ENCODE measurements at places on chromosomes 3 and 15.

DNA sequence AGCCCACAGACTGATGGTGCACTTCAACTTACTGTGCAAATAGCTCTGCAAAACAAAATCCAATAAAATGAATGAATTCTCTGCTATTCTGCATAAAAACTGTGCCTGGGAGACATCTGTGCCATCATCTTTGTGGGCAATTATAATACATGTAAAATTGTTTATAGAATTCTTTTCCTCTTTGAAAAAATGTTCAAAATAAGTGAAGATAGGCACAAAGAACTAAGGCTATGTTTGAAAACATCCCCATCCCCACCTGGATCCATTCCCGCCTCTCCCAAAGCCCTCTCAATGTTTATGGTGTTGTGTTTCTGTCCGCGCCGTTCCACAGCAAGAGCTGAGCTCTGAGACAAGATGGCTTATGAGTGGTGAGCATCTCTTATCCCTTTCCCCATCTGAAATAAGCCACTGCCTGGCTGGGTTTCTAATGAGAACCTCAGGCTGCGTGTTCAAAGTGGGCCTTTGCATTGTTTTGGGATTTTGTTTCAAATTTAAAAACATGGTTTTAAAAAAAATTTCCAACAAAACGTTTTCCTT, 22.4 kb upstream of the SNRPA1 start:
- DNase-seq = no peak

DNA sequence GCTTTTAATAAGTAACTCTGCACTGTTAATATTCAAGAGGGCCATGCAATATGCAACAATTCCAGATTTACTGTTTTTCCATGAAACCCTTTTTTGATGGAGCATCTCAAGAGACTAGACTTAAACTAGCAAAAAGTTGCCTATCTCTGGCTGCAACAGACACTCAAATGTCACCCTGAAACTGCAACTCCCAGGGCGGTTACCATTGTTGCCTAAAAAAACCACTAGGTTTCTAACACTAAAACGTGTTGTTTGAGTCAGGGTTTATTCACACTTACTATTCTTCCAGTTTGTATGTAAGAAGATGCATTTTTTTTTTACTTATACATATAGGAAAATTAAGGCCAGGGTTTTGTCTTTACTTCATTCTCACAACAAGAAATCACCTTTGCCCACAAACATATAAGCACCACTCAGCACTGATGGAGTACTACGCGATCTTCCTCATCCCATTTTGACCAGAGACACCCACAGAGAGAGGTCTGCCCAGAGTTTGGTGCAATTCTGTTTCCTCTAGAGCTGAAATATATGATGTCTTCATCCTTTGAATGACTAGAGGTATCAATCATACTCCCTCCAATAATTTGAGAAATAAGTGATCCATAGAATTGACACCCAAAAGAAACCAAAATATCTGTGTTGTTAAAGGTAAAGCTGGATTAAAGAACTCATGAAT, 124.0 kb upstream of the SNTN start:
- no peak for DNase-seq

DNA sequence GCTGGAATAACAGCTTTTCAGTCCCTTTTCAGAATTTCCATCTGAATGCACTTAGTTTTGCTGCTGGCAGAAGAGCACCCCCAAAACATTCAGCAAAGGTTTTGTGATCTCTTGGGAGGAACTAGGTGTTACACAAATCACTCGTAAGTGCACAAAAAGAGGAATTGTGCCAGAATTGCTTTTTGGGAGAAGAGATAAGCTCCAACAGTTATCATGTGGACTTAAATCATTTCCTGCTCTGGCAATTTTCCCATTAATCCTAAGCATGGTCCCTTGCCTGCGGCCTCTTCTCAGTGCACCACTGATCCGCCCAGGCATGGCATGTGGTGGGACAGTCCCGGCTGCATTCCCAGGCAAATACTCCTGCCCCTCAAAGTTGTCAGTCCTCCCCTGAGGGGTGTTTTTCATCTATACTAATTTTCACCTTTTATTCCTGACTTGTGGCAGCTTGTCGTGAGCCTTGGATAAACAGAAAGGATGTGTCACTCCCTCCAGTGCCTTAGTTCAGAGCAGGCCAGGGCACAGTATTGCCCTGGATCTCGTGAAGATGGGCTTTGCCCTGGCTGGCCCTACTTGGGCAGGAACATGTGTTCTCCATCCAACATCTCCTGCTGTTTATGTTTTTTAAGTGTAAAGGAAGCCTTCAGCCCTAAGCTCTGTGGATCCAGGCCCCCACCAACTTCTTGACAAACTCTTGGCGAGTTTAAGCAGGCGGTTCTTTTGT, 44.6 kb upstream of the VILL start:
- no peak for DNase-seq

DNA sequence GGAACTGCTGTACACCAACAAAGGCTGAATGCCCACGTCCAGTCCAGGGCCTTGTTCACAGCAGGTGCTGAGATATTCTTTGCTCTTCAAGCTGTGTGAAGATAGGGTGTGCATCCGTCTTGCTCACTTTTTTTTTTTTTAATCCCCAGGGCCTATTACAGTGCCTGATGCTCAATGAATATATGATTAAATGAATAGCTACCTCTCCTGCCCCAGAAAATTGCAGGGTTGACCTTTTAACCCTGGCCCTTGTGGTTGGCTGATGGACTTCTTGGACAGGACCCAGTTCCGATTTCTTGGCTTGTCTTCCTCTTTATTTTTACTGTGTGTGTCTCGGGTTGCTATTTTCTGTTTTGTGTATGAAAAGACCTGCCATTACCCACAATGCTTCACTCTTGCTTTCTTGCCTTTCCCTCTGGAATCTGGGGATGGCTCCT, 2.9 kb upstream of the FYTTD1 start:
- DNase-seq = no peak

DNA sequence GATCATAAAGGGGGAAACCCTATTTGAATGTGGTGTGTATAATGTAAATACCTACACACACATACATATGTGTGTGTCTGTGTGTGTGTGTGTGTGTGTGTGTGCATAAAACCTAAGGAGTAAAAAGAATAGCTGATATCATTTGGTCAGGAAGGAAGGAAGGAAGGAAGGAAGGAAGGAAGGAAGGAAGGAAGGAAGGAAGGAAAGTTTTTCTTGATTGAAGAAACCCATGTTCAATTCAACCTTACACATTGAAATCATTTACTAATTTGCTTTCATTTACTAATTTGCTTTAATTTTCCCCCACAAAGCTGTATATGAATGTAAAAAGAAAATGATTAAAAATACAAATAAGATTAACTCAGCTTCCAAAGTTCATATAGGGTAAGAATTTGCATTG, 386.6 kb downstream of the ROBO2 start:
- DNase-seq = no peak

GRCh38 chr3:150161011-150161410, 190.3 kb upstream of the PFN2 start:
- DNase-seq = no peak

DNA sequence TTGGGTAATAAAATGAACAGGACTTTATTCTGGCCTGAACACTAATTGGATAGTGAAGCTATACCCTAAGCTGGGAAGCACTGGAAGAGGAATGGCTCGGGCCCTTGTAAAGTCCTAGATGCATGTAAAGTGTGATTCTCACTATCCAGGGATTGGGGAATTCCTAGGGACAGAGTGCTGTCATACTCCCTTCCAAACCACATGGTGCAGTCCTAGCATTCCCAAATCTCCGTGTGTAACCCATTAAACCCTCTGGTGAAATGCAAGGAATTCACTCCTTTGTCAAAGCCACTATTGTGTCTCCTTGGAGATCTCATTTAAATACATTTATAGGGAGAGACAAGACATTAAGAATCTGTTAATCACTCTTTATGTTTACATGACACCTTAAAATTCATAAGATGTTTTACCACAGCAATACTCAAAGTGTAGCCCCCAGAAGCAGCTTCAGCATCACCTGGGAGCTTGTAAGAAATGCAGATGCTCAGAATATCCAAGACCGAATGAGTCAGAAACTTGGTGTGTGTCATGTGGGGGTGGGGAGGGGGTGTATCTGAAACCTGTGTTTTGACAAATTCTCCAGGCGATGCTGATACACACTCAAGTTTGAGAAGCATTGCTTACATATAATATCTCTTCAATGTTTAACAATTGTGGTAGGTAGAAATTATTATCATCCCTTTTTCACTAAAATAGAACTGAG, 121.8 kb upstream of the NPHP3 start:
- DNase-seq = no peak

DNA sequence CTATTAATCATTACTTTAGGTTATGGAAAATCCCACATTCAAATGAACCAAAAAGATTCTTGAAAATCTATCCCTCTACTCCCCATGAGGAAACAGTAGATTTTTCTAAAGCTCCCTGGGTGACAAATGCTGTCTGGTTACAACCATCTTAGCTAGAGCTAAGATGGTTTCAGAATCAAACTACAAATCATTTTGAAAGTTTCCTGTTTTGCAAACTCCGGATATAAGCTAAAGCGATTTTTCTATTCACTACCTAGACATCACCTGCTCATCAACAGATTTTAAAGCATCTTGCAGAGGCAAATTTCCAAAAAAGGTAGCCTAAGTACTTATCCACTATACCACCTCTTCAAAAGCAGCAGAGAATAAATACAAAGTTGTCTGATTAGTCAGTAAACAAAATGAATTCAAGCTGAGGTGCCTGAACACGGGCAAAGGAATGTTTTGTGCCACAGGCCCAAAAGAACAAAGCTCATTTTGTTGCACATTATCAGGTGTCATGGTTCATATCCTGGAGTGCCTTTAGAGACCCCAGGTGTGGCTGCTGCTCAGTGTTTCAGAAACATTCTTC, 204.9 kb downstream of the TNIK start:
- no peak for DNase-seq

DNA sequence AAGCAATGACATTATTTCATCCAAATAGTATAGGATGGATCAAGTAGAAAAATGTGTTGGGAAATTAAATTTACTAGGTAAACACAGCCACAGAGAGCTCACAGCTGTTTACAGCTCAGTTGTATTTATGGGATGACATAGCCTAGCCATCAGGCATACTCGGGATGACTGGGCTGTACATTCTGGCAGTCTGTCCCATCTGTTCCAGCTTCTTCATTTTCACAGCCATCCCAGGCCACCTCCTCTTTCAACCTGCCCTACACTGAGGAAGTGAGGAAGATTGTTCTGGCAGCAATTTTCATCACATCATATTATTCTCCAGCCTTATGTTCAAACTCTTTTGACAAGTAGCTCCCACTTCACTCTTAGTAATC, 98.4 kb upstream of the PFN2 start:
- DNase-seq = no peak

- DNase-seq = no peak
Measured at GRCh38 chr3:23877329-23877980, 39.3 kb downstream of the NKIRAS1 start.

DNA sequence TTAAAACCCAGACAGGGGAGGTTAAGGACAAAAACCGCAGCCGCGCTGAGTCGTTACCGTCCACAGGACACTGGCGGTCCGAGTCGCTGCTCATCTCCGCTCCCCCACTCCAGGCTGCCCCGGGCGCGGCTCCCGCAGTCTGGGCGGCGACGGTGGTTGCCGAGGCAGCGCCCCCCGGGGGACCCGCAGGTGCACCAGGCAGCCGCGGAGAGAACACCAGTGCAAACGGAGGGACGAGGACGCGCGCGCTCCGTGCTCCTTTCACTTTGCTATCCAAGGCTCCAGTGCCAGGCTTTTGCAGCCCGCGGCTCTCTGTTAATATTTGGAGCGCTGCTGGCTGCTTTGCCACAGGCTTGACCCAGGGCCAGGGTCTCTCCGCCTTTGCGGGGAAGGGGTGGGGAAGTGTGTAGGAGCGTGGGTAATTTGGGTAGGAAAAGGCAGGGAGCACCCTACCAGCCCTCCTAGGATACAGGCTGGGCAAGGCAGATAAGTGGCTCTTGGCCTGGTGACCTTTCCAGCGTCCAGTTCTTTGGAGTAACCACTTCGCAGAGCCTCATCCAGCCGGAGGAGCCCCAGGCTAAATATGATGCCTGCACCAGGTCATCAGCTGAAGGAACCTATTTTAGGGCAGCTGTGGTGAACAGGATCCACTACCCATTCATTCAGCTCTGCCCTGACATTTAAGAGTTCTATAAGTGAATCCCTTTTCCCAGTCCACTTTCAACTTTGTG, at the start of gene GADL1:
TSS of gene GADL1 (minus strand) at position 141 of the 731 bp plus-strand sequence. CDS start at position 94, 47 bp downstream.
- no peak for DNase-seq

- no peak for DNase-seq
Measured at GRCh38 chr3:130946882-130947281, 53.0 kb downstream of the ATP2C1 start.
